NCI-H187 treated with DMSO at 0.1 percent for 48 hours (cell line): ENCODE measurements at places on chromosomes 4 and X.

GRCh38 chr4:128061566-128062536 lies 739 bp downstream of the LARP1B start:
- peak; percentile 8 for DNase-seq

- no peak for DNase-seq
Observed at GRCh38 chr4:116752027-116752426, 333.3 kb downstream of the TRAM1L1 start.

- DNase-seq, result no peak
Observed at GRCh38 chr4:158371158-158371557, 150.5 kb upstream of the RXFP1 start.

DNA sequence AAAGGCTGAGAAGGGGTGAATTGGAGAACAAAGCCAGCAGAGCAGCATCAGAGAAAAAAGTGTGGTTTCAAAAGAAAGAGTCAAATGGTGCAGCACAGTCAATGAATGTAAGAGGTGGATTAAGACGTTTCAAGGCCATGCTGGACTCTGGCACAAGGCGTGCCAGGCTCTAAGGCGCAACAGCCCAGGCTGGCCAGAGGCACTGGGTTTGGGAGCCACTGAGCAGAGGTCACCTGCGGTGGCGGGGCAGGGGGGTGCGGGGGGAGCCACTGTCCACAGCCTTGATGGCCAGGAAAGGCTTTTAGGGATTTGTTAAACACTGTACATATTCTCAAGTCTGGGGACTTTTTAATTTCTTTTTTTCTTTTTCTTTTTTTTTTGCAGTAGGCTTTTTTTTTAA lies 222.5 kb upstream of the FAT1 start:
- DNase-seq, result no peak

GRCh38 chr4:88975958-88976774 lies 80.8 kb downstream of the FAM13A start:
- no peak for DNase-seq

GRCh38 chrX:72268597-72269365 lies 8.3 kb downstream of the RPS4X start:
- DNase-seq, result no peak

GRCh38 chr4:136571315-136571714 lies 961.0 kb downstream of the PCDH18 start:
- no peak for DNase-seq

GRCh38 chr4:61376301-61376700 lies 176.2 kb downstream of the ADGRL3 start:
- DNase-seq, result no peak

DNA sequence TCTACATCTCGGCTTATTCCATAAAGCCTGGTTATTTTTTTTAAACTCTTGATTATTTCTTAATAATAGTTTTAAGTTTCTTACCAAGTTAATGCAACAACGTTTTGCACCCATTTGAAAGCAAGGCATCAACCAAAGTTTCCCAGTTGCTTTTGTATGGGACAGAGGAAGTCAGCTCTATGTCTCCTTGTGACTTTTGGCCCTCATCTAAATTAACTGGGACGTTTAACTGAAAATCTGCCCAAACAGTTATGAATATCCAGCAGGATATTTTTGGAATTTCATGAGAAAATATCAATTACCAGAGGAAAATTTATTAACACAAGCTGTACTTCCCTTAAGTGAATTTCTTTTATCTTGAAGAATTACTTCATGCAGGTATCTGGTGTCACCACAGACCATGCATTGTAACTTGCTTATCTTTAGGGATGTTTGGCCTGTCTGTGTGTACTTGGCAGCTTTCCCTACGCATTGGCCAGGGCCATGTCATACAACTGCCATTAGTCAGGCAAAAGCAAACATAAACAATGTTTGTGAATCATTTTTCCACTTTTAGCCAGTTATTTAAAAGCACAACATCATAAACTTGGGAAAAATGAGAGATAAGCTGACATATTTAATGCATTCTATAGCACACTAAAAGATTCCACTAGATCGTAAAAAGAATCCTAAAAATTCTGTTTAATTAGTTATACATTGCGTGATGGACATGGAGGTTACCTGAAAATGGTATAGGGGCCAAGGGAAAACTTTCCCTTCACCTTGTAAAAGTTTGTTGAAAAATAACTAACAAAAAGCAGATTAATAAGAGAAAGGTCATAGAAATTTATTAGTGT lies 101.4 kb upstream of the PDE5A start:
- no peak for DNase-seq

- no peak for DNase-seq
Observed at GRCh38 chrX:72545990-72546389, 26.7 kb downstream of the HDAC8 start.
